ENCODE measurements at places on chromosomes 11 and 22.

- DNase-seq, result no peak
Observed at GRCh38 chr22:44330188-44330743, 17.5 kb upstream of the SHISAL1 start.

GRCh38 chr11:92380882-92381281, 156.3 kb downstream of the FAT3 start:
- DNase-seq, result no peak

DNA sequence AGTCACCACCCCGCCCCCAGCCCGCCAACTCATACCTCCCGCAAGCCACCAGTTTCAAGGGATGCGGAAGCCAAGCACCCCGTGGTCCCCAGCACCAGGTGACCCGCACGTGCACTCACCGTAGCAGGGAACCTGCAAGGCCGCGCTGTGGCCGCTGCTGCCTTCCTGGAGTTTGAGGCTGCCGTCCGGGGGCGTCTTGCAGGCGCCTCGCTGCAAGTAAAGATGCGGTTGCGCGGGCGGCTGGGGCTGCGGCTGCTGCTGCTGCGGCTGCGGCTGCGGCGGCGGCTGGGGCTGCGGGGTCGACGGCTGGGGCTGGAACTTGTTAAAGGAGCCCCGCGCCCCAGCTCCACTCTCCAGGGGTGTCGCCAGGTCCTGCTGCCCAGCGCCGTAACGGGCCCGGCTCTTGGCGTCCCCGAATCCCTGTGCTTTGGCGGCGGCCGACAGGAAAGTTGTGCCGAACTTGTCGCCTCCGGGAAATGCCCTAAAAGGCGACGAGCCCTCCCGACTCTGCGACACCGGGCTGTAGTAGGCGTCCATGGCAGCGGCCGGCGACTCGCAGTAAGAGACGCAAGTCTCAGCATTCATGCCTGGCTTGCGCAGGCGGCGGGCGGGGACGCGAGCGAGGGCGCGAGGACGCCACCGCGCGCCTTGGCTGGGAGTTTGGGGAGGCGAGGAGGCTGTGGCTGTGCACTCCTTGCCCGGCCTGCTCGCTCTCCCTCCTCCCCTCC, at the start of gene ALX4:
TSS of gene ALX4 (minus strand) at position 662 of the 728 bp plus-strand sequence. CDS start at position 585, 77 bp downstream.
- DNase-seq, result no peak

- no peak for DNase-seq
Observed at GRCh38 chr11:106471276-106471675, 393.8 kb downstream of the AASDHPPT start.

DNA sequence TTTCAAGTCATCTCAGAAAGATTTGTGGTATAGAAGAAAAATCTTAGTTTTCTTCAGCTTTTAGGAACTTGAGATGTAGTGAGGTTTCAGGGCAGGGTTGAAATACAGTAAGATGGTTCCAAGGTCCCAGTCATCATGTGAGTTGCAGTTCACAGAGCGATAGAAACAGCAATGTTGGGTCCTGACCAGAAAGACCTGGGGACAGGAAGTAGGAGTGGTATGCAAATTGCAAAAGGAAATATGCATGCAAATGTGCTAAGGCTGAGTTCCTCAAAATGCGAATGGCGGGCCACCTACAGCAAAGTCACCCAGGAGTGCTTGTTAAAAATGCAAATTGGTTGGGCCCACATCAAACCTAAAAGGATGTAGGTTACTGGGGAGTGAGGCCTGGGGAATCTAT, 1032.7 kb upstream of the TENM4 start:
- no peak for DNase-seq

DNA sequence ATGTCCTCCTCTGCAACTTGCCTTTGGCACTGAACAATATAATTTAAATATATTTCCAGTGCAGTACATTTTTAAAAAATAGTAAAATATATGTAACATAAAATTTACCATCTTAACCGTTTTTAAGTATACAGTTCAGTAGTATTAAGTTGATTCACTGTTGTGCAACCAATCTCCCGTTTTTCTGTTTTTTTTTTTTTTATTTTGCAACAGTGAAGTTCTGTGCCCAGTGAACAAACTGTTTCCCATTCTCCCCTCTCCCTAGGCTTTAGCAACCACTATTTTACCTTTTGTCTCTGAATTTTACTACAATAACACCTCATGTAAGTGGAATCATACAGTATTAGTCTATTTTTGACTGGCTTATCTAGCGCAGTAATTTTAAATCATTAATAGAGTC, 13.8 kb downstream of the PRRG4 start:
- no peak for DNase-seq

DNA sequence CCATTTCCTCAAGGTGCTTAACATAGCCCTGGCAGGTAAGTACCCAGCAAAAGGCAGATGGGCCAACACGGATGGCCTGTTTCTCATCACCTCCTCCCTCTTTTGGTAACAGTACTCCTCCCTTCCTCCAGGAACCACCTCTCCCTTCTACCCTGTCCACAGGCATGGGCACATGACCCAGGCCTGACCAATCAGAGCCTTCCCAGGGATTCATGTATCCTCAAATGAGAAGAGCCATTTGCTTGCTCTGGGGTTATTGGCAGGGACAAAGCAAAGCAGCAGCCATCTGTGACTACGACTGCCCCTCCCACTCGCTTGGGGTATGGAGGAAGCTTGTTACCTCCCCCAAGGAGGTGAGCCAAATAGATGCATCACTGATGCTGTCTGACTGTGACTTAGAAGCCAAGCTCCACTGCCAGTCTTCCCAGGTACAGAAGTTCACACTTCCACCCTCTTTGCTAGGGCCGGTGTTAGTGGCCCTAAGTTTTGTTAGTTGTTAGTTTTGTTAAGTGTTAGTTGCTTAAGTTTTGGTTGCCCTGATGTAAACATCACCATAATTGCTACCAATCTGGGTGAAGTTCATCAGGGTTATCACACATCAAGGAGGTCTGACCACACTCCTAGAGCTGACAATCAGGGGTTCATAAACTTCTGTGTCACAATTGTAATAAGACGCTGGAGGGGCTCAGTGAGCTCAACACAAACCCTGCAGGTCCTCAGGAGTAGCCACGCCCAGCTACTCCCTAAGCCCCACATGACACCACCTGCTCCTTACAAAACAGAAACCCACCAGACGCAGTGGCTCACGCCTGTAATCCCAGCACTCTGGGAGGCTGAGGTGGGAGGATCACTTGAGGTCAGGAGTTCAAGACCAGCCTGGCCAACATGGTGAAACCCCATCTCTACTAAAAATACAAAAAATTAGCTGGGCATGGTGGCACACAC, 57.3 kb downstream of the ARFGAP3 start:
- no peak for DNase-seq

DNA sequence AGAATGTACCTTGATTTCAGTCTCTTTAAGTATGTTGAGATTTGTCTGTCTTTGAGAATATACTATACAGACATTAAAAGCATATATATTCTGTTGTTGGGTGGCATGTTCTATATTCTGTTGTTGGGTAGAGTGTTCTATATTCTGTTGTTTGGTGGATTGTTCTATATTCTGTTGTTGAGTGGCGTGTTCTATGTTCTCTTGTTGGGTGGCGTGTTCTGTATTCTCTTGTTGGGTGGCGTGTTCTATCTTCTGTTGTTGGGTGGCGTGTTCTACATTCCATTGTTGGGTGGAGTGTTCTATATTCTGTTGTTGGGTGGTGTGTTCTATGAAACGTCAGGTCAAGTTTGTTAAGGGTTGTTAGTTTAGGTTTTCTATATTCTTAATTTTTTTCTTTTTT, 27.1 kb upstream of the CTTN start:
- DNase-seq, result no peak

DNA sequence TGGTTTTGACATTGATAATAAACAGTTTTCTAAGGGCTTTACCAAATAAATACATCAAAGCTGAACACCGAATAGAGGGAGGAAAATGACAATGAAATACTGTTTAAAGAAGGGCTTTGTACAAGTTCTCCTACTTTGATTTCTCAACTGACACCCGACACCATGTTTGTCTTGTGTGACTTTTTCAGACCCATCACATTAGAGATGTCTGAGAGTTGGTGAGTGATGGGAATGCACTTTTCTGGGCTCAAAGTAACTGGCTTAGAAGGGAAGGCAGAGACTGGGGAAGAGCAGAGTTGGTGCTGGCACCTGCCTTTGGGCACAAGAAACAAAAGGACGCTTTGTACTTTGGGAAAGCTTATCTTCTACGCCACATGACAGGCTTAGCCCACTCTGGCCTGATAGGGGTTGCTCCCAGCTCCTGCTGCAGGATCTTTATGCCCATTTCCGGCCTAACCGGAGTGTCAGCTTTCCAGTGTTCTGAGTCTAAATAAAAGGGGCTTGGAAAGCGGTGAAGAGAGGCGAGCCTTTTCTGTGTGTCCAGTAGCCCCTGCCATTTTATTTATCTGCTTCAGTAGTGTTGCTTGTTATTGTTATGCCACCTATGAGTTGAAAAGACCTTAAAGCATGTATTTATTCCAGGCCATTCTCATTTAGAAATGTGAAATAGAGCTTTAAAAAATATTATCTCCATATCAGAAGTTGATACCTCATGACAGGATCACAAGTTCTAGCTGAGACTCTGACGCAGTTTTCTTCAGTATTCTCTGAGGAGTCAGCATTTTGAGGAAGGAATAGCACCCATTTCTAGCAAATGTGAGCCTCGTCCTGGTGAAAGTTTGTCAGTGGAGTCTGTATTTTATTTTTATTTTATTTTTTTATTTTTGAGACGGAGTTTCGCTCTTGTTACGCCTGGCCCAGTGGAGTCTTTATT, 24.2 kb downstream of the KREMEN1 start:
- no peak for DNase-seq

GRCh38 chr11:3669742-3670183, 1.4 kb downstream of the CHRNA10 start:
- DNase-seq, result no peak

GRCh38 chr11:130085671-130086290, 16.1 kb downstream of the APLP2 start:
- DNase-seq, result no peak

GRCh38 chr22:39985383-39986035, 9.2 kb upstream of the FAM83F start:
- no peak for DNase-seq

DNA sequence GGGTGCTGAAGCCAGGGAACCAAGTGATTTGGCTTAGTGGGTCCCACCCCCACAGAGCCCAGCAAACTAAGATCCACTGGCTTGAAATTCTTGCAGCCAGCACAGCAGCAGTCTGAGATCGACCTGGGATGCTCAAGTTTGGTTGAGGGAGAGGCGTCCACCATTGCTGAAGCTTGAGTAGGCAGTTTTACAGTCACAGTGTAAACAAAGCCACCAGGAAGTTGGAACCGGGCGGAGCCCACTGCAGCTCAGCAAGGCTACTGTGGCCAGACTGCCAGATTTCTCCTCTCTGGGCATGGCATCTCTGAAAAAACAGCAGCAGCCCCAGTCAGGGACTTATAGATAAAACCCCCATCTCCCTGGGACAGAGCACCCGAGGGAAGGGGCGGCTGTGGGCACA, 424.1 kb upstream of the TENM4 start:
- no peak for DNase-seq

DNA sequence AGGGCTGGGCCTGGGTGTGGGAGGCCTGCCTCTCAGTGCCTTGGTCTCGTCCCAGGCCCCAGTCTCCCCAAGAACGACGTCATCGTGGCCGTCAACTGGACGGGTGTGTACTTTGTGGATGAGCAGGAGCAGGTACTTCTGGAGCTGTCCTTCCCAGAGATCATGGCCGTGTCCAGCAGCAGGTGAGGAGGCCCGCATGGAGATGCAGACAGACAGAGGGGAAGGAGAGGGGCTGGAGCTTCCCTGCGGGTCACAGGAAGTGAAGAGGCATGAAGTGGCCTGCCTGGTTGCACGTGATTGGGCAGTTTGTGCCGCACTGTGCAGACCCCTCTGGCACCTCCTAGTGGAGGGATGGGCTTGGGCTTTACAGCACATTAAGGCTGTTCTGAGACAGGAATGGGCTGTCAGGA, 70.4 kb downstream of the MYO7A start:
- DNase-seq, result no peak

GRCh38 chr11:94728541-94728940, 39.6 kb upstream of the AMOTL1 start:
- no peak for DNase-seq

DNA sequence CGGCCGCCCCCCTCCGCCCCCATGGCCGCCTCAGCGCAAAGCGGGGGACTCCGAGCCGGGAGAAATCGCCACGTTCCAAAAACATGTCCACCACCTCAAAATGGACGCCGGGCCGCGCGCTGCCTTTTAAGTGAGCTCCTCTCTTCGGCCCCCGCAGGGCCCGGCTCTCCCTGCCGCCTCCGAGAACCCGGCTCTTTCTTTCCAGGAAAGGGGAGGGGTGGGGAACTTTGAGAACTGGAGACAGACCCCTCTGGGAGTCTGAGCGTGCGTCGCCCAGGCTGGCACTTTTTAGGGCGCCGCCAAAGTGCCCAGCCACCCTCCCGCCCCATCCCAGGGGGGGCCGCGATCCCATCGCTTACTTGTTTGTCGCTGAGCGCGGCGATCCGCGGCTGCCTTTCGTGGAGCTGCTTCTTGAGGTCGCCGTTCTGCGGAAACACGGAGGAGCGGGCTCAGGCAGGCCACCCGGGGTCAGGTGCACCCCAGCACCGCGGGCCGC, 1.6 kb downstream of the PHF21B start:
- DNase-seq, result no peak

- DNase-seq, result no peak
Observed at GRCh38 chr22:40258501-40258915, 80.8 kb downstream of the TNRC6B start.

DNA sequence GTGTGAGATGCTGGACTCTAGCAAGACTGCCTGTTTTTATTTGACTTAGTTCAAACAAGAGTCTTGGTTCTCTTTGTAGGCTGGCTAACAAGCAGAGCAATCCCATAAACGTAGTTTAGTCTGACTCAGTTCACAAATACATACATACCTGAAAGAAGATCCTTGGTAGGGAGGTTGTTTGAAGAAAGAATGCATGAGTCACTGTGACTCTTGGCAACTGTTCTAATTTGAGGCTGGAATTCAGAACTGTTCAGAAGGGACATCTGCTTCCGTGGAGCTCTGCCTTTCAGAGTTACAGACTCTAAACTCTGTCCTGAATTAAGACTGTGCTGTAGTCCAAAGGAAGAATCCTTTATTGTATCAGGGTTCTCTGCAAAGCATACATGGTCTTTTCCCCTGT, 32.2 kb downstream of the C2CD3 start:
- no peak for DNase-seq
